NCI-H2107 (cell line): ENCODE measurements at places on chromosomes 7 and 10.

DNA sequence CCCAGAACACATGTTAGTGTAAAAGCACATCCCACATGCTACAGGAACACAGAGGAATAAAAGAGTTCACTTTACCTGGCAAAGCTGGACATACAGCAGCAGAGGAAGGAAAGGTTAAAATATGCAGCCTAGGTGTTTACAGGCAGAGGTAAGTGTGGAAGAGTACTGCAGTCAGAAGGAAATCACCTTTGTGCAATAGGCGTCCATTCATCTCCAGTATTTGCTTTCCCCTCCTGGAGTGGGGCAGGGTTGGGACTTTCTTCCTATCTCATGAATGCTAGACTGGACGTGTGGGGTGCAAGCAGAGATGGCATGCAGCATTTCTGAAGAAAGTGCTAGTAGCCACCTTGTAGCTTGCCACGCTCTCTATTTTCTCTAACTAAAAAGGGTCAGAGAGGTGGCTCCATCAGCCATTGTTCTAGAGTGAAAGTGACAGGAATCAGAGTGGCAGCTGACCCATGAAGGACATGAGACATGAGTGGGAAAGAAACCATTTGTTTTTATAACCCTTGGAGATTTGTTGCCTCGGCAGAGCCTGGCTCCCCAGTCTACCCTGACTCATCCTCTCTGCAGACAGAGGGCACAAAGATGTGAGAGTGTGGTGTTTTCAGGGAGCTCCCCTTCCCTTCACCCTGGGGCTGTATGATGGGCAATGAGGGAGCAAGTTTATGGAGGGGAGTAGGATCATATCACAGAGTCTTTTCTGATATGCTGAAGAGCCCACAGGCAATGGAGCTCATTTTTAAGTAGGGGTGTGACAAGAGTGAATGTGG lies 101.2 kb upstream of the SEC61G start:
- no peak for DNase-seq

GRCh38 chr10:103882285-103883007 lies 27.1 kb upstream of the SH3PXD2A start:
- DNase-seq: no peak

GRCh38 chr10:42785759-42786158 lies 3.2 kb downstream of the BMS1 start:
- DNase-seq: no peak

GRCh38 chr10:72087392-72087968 lies 871 bp downstream of the SPOCK2 start:
- no peak for DNase-seq

GRCh38 chr10:103592186-103593021 lies 98.9 kb downstream of the NEURL1 start:
- DNase-seq: no peak

GRCh38 chr10:75294031-75294437 lies 58.3 kb upstream of the COMTD1 start:
- DNase-seq: no peak

GRCh38 chr7:116675812-116676355 lies 3.9 kb downstream of the MET start:
- DNase-seq: no peak

GRCh38 chr7:141911391-141911790 lies 4.8 kb upstream of the OR9A4 start:
- no peak for DNase-seq

- DNase-seq: peak; percentile 69
These were observed at the start of gene ZSCAN21 for GRCh38 chr7:100049441-100050291. Gene ZSCAN21, plus strand, starts transcription at chr7:100049774. Its CDS starts 7,233 bp downstream, at chr7:100057007.

GRCh38 chr7:24968165-24968564 lies 11.8 kb downstream of the OSBPL3 start:
- DNase-seq: no peak

DNA sequence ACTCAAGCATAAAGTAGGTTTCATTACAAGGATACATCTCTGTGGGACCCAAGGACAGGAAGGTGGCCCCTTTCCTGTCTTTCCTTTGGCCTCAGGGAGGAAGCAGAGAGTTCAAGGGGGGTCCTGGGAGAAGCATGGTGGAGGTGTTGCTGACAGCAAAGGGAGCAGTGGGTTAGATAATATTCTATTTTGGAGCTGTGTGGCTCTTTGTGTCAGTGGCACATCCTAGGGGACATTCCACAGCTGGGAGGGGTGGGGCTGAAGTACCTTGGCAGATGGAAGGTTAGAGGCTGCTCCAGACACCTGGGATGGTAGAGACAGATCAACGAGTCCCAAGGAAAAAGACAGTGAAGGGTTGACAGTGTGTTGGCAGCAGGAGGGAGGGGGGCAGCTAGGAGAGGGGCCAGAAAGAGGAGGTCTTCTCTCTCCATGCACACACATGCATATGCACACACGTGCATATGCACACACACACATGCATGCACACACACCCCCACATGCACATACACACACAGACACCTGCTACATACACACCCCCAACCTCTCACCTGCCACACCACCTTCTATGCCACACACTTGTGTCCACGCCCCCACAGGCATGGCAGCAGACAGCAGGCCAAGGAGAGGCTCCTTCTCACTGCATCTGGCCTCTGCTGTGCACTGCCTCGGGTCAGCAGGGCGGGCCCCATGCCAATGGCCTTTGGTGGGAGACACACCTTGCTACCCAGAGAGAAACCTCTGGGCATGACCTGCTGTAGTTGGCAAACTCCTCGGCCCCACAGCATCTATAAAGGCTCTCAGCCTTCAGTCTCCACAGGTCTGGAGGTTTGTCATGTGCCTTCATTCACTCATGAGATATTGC lies 5.6 kb upstream of the POLD2 start:
- DNase-seq: no peak

DNA sequence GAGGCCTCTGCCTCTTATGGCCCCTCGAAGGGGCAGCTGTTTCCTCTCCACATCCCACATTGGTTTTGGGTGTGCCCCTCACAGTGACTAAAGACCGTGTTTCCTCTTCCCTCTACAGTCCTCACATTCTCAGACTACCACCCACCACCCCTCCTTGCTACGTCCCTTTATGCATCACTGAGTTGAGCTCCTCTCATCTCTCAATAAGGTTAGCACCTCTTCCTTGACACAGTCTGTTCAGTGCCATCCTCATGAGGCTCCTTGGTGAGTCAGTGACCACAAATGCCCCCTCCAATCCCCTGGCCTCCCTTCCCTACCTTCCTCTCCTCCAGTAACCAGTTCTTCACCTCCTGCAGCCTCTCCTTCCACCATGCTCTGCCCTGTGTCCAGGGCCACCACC lies 239.1 kb upstream of the MYO3A start:
- no peak for DNase-seq

DNA sequence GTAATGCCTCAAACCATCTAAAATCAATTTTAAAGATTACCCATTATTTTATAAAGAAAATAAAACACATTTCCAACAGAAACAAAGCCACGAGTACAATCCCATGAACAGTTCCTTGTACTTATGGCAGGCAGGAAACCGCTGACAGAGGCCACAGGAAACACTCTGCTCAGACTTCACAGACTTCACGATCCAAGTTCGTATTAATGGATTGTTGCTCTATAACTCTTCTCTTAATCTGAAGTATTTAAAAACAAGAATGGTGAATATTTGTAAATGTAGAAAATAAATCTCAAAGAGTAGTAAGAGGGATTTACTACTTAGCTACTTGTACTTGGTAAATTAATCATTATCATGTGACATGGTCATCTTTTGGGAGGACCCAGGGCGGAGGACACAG lies 78.3 kb downstream of the SNX10 start:
- no peak for DNase-seq

- no peak for DNase-seq
These were observed 238.9 kb downstream of the TNS3 start for GRCh38 chr7:47343061-47343455.

DNA sequence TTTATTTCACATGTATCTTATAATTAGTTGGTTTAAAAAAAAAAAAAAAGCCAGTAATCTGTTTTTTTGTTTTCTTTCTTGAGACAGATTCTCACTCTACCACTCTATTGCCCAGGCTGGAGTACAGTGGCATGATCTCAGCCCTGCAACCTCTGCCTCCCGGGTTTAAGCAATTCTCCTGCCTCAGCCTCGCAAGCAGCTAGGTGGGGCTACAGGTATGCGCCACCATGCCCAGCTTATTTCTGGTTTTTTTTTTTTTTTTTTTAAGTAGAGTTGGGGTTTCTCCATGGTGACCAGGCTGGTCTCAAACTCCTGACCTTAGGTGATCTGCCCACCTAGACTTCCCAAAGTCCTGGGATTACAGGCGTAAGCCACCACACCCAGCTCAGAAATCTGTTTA lies 34.1 kb upstream of the CAPZA2 start:
- DNase-seq: no peak

DNA sequence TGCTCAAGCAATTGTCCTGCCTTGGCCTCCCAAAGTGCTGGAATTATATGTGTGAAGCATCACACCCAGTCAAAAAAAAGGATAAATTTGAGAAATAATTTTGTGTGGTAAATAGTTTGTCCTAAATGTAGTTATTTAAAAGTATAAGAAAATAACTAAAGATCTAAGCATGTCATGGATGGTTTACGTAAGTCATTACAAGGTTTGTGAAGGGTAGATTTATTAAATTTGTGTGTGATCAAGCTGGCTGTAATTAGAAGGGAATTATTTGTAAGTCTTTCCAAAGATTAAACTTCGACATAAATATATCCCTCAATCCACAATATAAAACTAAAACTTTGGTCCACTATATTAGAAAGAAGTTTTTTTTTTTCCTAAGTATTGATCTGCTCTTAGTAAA lies 28.6 kb downstream of the ORC5 start:
- no peak for DNase-seq

GRCh38 chr7:30752979-30753378 lies 1.0 kb downstream of the INMT start:
- no peak for DNase-seq

DNA sequence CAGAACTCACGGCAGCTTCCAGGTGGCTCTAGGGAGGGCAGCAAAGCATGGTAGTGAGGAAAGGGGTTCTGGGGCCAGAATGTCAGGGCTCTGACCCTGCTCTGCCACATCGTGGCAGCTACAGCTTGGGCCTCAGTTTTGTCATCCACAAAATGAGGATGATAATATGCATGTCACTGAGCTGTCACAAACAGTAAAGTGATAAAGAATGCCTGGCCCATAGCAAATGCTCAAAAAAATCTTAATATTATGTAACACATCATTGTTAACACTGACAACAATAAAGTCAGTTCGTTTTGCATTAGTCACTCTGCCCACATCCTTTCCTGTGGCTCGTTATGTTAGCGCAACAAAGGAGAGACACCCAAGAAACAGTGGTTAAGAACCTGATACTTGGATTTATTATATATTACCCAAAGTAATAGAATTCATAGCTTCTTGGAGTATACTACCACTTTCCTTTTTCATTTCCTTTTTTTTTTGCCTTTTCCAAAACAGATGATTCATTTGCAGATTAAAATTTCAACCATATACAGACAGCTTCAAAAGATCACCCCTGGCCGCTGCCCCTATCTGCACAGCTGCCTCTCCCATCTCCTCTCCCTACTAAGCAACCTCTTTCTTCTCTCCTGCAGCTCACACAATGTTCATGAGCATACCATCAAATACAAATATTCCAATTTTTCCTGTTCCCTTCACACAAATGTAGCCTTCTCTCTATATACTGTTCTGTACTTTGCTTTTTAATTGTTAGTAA lies 45.5 kb upstream of the DDC start:
- no peak for DNase-seq

DNA sequence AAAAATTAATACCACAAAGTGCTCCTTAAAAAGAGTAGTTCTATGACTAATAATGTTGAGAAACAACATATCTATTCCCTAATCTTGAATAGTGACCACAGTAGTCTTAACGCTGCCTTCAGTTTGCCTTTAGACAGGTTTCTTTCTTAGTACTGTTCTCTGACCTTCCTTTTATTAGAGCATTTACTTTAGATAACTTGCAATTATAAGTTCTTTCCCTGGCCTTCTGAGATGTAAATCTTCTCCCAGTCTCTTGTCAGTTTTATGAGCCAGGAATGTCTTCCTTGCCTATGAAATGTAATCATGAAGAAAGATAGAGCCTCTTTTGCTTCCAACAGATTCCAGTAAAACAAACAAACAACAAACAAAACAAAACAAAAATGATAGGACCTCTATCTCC lies 1119.8 kb upstream of the LRRTM3 start:
- no peak for DNase-seq

GRCh38 chr7:108367314-108367713 lies 88.9 kb downstream of the NRCAM start:
- no peak for DNase-seq

DNA sequence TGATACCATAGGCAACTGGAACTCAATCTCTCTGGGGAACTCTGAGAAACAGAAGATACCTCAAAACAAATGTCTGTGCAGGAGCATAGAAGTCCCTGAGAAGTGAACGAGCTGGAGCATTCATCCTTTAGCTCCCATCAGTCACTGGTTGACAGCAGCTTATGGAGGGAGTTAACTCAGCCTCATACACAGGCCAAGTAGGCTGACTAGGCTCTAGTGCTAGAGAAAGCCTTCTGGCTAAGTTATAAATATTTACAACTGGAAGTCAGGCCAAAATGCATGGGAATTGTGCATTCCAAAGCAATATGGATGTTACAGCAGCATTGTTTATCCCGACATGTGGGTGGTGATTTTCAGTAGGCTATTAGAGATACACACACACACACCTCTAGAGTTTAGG lies 66.5 kb downstream of the ANK3 start:
- no peak for DNase-seq

- no peak for DNase-seq
These were observed 27.7 kb downstream of the CUL1 start for GRCh38 chr7:148726385-148726784.

- DNase-seq: no peak
These were observed 561 bp downstream of the SHTN1 start for GRCh38 chr10:117004227-117005025.

DNA sequence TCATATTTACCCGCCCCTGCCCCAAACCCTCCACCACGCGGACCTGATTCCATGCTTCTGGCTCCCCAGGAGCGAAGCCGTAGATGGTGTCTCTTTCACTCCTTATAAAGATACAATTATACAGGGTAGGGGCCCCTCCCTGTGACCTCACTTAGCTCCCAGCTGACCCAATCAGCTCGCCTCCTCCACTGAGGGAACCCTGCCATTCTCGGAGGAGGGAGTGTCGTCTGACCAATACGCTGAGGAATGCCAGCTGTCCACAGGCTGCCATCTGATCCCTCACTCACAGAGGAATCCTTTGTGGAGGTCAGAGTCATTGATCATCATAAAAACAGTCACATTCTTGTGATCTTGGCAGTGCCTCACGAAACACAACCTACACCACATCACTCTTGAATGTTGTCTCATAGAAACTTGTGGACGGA lies 67.5 kb upstream of the INSIG1 start:
- DNase-seq: no peak

DNA sequence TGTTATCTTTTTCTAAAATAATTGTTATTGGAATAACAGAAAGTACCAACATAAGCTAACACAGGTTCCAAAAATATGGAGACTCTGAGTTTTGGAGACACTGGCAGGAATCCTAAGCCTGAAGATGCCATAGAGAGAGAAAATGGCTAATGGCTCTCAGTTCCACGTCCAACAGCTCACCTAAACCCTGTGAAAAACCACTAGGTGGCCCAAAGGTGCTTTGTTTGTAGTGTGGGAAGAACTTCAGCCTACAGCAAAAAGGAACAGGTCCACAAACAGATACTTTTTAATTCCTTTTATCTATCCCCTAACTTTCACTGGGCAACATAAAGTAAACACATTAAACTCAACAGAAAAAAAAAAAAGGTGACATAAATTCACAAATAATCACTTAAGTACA lies 272.3 kb downstream of the SEMA3D start:
- no peak for DNase-seq

GRCh38 chr10:81873932-81874816 lies 820 bp upstream of the NRG3 start:
- DNase-seq: no peak
